Activated T-cell treated with anti-CD3 and anti-CD28 coated beads for 48 hours (primary cell): ENCODE measurements at places on chromosomes 4 and X.

DNA sequence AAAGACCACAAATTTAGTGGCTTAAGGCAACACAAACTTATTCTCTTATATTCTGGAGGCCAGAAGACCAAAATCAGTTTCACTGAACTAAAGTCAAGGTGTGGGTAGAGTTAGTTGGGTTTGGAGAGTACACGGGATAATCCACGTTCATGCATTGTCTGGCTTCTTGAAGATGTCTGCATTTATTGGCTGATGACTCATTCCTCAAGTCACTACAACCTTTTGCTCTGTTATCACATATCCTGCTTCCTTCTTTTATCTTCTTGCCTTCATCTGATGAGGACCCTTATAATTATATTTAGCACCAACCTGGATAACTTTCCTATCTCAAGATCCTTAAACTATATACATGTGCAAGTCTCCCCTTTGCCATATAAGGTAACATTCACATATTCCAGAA, 590.0 kb downstream of the FSTL5 start:
- no peak for DNase-seq

GRCh38 chr4:82784681-82785610, 13.7 kb downstream of the SCD5 start:
- DNase-seq, result no peak

- DNase-seq, result no peak
Measured at GRCh38 chr4:169142391-169142790, 128.4 kb downstream of the SH3RF1 start.

- no peak for DNase-seq
Measured at GRCh38 chr4:132123870-132124623, 1025.0 kb upstream of the PCDH10 start.

GRCh38 chr4:174749091-174749490, 80.0 kb downstream of the GLRA3 start:
- no peak for DNase-seq

- DNase-seq, result no peak
Measured at GRCh38 chrX:21800344-21800770, 39.1 kb upstream of the MBTPS2 start.

DNA sequence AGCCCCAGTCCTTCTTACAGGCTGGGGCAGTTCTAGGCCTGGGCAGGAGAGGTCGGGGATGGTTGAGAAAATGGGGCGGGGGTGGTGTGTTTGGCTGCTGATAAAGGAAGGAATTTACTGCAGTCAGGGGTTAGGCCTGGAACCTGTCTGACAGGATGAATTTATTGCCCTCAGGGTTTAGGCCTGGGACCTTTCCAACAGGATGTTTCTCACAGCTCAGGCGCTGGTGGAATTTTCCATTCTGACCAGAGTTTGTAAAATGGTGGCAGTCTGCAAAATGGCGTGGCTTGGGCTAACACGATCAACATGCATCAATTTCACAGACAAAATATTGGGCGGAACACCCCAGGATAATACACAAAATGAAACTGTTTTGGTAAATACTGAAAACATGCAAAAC, 83.5 kb upstream of the SPIN4 start:
- DNase-seq, result no peak

DNA sequence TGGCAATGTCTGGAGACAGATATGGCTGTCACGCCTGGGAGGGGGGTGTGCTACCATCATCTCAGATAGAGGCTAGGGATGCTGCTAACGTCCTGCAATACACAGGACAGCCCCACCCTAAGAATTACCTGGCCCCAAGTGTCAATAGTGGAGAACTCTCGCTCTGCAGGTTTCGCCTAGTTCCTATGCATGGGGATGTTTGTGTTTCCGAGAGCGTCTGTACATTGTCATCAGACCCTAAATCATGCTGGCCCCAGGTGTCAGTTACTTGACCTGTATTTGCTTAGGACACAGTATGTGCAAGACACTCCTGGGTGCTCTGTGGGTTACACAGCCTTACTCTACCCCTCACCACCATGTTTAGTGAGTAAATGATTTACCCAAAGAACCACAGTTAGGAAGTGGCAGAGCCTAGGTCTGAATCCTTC, 90.8 kb downstream of the AFF1 start:
- no peak for DNase-seq

DNA sequence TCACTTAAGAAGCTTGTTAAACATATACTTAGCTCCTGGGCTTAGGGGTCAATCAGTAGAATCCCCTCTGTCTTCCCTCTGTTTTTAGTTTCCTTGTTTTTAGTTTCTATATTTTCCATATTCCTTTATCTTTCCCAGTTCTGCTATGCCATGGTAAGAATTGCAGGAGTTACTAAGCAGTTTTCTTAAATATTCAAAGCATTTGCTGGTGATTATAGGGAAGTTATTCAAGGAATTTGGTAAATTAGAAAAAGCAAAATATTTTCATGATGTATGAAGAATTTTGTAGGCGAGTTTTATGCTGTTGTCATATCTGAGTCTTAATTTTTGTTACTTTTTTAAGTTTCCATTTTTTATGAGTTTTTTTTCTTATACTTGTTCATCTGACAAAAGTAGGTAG, 91.6 kb upstream of the NUDT6 start:
- DNase-seq, result no peak

GRCh38 chr4:16516796-16517439, 290.6 kb upstream of the TAPT1 start:
- no peak for DNase-seq

- no peak for DNase-seq
Measured at GRCh38 chrX:105829011-105829410, 6.7 kb downstream of the NRK start.

- no peak for DNase-seq
Measured at GRCh38 chrX:64202808-64203325, 2.6 kb downstream of the AMER1 start.
